ENCODE measurements at places on chromosomes 1 and 21. TPM values are rescaled to one million over a fixed set of nuclear protein-coding genes. Genes with fewer than 3 reads are reported as not detected.
A peak's percentile ranks its signal among the peaks of the same experiment; 100 is the strongest.

GRCh38 chr1:55287723-55288122, 72.6 kb upstream of the USP24 start:
- H3K27ac ChIP-seq = no peak overlapping the region
- no peak for DNase-seq
- H3K27me3 ChIP-seq = peaks cover 4% of the 10 kb centered on the region
- no peak overlapping the region for H3K4me3 ChIP-seq

GRCh38 chr1:206435445-206435844, 34.8 kb upstream of the IKBKE start:
- H3K27ac ChIP-seq = no peak overlapping the region
- H3K4me3 ChIP-seq = no peak overlapping the region
- no peak for DNase-seq

- H3K36me3 ChIP-seq = no peaks in the 10 kb centered on the region
- no peaks in the 10 kb centered on the region for H3K4me1 ChIP-seq
- no peaks in the 10 kb centered on the region for H3K27me3 ChIP-seq
- H3K4me3 ChIP-seq = no peak overlapping the region
- H3K27ac ChIP-seq = no peak overlapping the region
Measured at GRCh38 chr21:18937337-18937736, 533.8 kb upstream of the TMPRSS15 start.

DNA sequence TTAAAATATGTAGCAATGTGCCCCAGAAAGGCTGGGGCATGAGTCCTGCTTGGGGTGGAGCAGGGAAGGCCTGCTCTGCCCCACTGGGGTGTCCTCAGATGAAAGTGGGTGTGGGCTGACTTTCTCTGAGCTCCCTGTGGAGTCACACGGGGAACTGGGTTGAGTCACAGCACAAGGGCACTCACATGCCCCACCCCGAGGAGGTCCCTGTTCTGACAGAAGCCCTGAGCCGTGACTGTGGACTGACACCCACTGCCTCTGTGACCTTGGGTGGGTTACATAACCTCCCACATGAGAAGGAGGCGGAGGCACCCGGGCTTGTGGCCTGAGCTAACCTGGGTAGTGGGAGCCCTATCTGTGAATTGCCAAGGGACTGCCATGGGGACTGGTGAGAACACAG, 52.5 kb upstream of the TINAGL1 start:
- no peak overlapping the region for H3K27ac ChIP-seq
- no peaks in the 10 kb centered on the region for H3K4me1 ChIP-seq
- H3K36me3 ChIP-seq = no peaks in the 10 kb centered on the region
- H3K4me3 ChIP-seq = no peak overlapping the region

DNA sequence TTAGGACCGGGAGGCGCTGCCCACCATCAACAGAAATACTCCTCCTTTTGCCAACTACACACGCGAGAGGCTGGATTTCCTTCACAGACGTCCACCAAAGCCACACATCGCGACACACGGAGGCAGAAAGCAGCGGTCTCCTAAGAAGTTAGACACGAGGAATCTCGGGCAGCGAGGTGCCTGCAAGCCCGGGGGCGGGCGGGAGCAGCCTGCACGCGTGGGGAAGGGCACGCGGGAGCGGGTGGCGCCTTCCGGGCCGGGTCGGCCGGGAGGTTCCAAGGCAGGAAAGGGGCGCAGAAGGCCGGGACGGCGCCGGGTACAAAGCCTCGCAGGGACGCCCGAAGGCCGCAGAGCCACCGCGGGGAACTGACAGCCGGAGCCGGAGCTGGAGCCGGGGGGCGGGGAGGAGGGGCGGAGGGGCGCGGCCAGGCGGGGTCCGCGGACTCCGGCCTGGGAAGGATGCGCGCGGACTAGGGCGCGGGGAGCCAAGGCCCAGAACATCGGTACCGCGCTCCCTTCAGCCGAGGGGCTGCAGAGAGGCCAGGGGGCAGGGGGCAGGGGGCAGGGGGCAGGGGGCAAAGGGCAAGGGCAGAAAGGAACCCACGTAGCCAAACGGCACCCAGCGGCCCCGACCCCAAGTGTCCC, 722 bp downstream of the NPHP4 start:
- H3K4me1 ChIP-seq = peaks cover 20% of the 10 kb centered on the region
- peak overlapping the region; percentile 85 for H3K4me3 ChIP-seq
- peak; percentile 41 for DNase-seq
- H3K27me3 ChIP-seq = no peaks in the 10 kb centered on the region

- no peak for DNase-seq
- H3K27ac ChIP-seq = no peak overlapping the region
- H3K4me3 ChIP-seq = no peak overlapping the region
- no peaks in the 10 kb centered on the region for H3K4me1 ChIP-seq
Measured at GRCh38 chr1:203914292-203914691, 52.9 kb downstream of the SNRPE start.

DNA sequence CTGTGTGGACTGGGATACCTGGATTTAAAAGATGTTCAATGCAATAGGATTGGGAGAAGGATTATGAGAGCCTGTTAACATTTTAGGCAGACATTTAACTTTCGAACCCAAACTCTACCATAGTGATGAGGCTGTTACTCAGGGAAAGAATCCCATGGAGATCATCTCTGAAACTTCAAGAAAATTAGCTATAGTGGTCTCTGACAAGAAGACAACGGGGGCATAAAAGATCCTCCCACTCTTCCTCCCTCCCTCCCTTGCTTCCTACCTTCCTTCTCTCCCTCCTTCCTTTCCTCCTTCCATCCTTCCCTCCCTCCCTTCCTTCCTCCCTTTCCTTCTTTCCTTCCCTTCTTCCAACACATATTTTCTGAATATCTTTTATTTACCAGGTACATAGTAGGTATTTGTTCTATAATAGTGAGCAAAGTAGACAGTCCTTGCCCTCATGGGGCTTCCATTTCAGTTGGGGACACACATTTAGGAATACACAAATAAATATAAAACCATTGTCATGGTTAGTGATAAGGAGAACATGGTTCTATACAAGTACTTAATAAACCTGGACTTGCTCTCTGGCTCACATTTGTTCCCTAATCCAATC, 143.2 kb downstream of the ATP6V1G3 start:
- DNase-seq = no peak
- H3K27ac ChIP-seq = no peak overlapping the region
- H3K4me3 ChIP-seq = no peak overlapping the region
- H3K4me1 ChIP-seq = no peaks in the 10 kb centered on the region
- no peaks in the 10 kb centered on the region for H3K36me3 ChIP-seq
- H3K27me3 ChIP-seq = peaks cover 27% of the 10 kb centered on the region

- H3K4me1 ChIP-seq = peaks cover 11% of the 10 kb centered on the region
- H3K27ac ChIP-seq = no peak overlapping the region
- H3K27me3 ChIP-seq = peaks cover 4% of the 10 kb centered on the region
- no peaks in the 10 kb centered on the region for H3K36me3 ChIP-seq
- no peak for DNase-seq
Measured at GRCh38 chr1:67604778-67605177, 80.2 kb upstream of the GADD45A start.

- H3K4me1 ChIP-seq = peaks cover 30% of the 10 kb centered on the region
- no peak overlapping the region for H3K4me3 ChIP-seq
- H3K27me3 ChIP-seq = no peaks in the 10 kb centered on the region
- DNase-seq = no peak
Measured at GRCh38 chr21:42864815-42865775, 14.2 kb downstream of the WDR4 start.

GRCh38 chr1:245398180-245398579, 243.4 kb downstream of the KIF26B start:
- DNase-seq = no peak
- H3K4me1 ChIP-seq = no peaks in the 10 kb centered on the region
- no peak overlapping the region for H3K4me3 ChIP-seq

GRCh38 chr1:32266921-32267591, 16.0 kb downstream of the LCK start:
- peak overlapping the region; percentile 99 for H3K27ac ChIP-seq
- peaks cover 2% of the 10 kb centered on the region for H3K36me3 ChIP-seq
- H3K4me3 ChIP-seq = peak overlapping the region; percentile 81
- H3K27me3 ChIP-seq = no peaks in the 10 kb centered on the region

- peaks cover 26% of the 10 kb centered on the region for H3K27me3 ChIP-seq
- H3K27ac ChIP-seq = no peak overlapping the region
- H3K36me3 ChIP-seq = no peaks in the 10 kb centered on the region
- DNase-seq = no peak
Measured at GRCh38 chr1:8211883-8212579, 105.9 kb upstream of the SLC45A1 start.

GRCh38 chr1:164296172-164296571, 262.8 kb upstream of the PBX1 start:
- H3K27me3 ChIP-seq = no peaks in the 10 kb centered on the region
- H3K27ac ChIP-seq = no peak overlapping the region
- DNase-seq = no peak
- H3K36me3 ChIP-seq = no peaks in the 10 kb centered on the region

- H3K4me1 ChIP-seq = peaks cover 9% of the 10 kb centered on the region
- no peak for DNase-seq
- H3K36me3 ChIP-seq = no peaks in the 10 kb centered on the region
- H3K27me3 ChIP-seq = peaks cover 1% of the 10 kb centered on the region
- no peak overlapping the region for H3K4me3 ChIP-seq
Measured at GRCh38 chr1:230507666-230508402, 81.7 kb upstream of the PGBD5 start.

DNA sequence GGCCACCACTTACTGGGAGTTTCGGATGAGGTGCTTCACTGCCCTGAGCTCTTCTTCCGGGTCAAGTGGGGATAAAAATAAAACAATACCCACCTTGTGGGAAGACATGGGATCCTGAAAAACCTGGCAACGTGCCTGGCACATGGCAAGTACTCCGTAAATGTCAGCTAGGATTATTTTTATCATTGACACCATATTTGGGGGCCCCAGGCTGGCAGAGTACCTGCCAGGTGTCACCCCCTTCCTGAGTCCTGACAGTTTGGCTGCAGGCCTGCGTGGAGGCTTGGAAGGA, 9.2 kb upstream of the EPHA2 start:
- H3K4me3 ChIP-seq = peak overlapping the region; percentile 75
- H3K4me1 ChIP-seq = peaks cover 77% of the 10 kb centered on the region
- no peaks in the 10 kb centered on the region for H3K36me3 ChIP-seq
- DNase-seq = no peak

GRCh38 chr1:159443066-159443750, 3.7 kb downstream of the OR10J1 start:
- no peaks in the 10 kb centered on the region for H3K36me3 ChIP-seq
- H3K4me1 ChIP-seq = no peaks in the 10 kb centered on the region
- H3K4me3 ChIP-seq = no peak overlapping the region
- no peak for DNase-seq
- no peak overlapping the region for H3K27ac ChIP-seq
- peaks cover 50% of the 10 kb centered on the region for H3K27me3 ChIP-seq

GRCh38 chr1:18798946-18799345, 60.5 kb downstream of the TAS1R2 start:
- peaks cover 26% of the 10 kb centered on the region for H3K27me3 ChIP-seq
- no peak overlapping the region for H3K27ac ChIP-seq
- no peak overlapping the region for H3K4me3 ChIP-seq
- DNase-seq = no peak

DNA sequence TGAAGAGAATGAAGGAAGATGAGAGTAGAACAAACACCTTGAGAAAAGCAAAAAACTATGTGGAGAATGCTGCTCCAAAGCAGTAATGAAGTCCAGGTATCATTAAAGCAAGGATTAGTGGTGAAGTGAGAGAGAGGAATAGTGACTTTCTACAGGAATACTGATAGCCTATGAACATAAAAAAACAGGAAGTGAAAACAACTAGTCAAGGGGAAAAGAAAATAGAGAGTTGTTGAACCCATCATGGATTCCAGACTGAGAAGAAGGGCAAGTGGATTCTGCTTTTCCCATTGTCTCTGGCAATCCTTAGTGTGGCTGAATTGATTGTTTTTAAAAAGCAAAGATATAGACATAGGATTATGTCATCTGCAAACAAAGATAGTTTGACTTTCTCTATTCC, 119.9 kb upstream of the LHX8 start:
- no peaks in the 10 kb centered on the region for H3K36me3 ChIP-seq
- DNase-seq = no peak
- H3K4me1 ChIP-seq = no peaks in the 10 kb centered on the region
- H3K27me3 ChIP-seq = no peaks in the 10 kb centered on the region
- H3K4me3 ChIP-seq = no peak overlapping the region

GRCh38 chr1:229380536-229381160, 37.8 kb upstream of the CCSAP start:
- no peak overlapping the region for H3K4me3 ChIP-seq
- no peak for DNase-seq
- no peaks in the 10 kb centered on the region for H3K36me3 ChIP-seq
- H3K4me1 ChIP-seq = no peaks in the 10 kb centered on the region

DNA sequence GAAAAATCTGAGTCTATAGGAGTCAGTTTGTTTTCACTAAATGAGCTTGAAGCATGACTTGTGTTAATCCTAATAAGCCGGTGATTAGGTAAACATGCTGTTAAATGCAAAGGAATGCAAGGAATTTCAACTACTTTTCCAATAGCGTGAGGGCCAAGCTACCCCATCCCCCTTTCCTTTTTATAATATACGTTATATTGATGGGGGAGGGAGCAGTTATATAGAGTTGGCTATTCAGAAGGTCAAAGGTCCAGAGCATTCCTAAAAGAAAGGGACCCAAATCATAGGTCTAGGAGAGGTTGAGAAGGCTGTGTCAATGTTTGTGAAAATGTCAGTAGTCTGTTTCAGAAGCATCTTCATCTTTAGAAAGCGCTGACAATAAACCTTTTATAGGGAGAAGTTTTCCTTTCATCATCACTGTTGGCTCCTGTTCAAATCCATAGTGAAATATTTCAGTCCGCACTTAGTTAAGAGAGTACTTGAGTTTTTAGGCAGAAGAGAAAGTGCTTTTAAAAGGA, 3.8 kb downstream of the CCN1 start:
- peaks cover 47% of the 10 kb centered on the region for H3K27me3 ChIP-seq
- H3K4me1 ChIP-seq = peaks cover 24% of the 10 kb centered on the region
- DNase-seq = no peak
- no peak overlapping the region for H3K27ac ChIP-seq
- H3K36me3 ChIP-seq = peaks cover 5% of the 10 kb centered on the region

DNA sequence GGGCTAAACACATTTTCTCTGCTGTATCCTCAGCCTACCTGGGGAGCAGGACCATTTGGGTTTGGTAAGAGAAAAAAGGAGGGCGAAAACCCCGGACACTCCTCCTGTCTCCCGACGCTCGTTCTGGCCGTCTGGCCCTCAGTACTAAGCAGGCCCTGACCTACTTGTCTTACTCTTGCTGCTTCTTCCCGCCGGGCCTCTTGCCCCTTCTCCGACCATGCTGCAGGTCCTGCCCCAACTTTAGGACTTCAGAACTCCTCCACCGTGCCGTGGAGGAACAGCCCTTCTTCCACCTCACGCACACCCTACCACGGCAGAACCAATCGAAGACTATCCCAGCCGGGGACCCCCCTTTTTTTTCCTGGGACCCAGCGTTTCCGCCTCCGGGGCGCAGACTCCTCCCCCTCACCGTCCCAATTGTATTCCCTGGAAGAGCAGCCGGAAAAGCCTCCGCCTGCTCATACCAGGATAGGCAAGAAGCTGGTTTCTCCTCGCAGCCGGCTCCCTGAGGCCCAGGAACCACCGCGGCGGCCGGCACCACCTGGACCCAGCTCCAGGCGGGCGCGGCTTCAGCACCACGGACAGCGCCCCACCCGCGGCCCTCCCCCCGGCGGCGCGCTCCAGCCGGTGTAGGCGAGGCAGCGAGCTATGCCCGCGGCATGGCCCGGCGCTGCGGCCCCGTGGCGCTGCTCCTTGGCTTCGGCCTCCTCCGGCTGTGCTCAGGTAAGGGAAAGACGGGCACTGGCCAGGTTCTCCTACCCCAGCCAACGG, at the start of gene CHRNB2:
Gene CHRNB2, plus strand, starts transcription at position 393 of the 771 bp plus-strand sequence. Its CDS starts 267 bp downstream, at position 660.
- peaks cover 14% of the 10 kb centered on the region for H3K4me1 ChIP-seq
- no peaks in the 10 kb centered on the region for H3K36me3 ChIP-seq
- H3K27ac ChIP-seq = no peak within 1 kb of the TSS

The RAB13 gene
- 3.1 TPM for total RNA-seq

The ABL2 gene
- 15.9 TPM for total RNA-seq

The ZNF683 gene
- 2.4 TPM for total RNA-seq

The NBPF9 gene
- total RNA-seq = 58.3 TPM

The INPP5B gene
- 40.8 TPM for total RNA-seq

The SLC2A5 gene
- total RNA-seq = 0.55 TPM

The FMO2 gene
- total RNA-seq = not detected

The SFN gene
- total RNA-seq = 0.38 TPM

The FCGR3B gene
- not detected for total RNA-seq

The RIPK4 gene
- total RNA-seq = 1.1 TPM

The RNU1-2 gene
- 3,916 TPM for total RNA-seq

The CNTN2 gene
- not detected for total RNA-seq
